Activated CD8-positive, alpha-beta memory T cell treated with anti-CD3 and anti-CD28 coated beads, Interleukin-2, amount 50 U/mL, for 4 hours (primary cell): ENCODE measurements at places on chromosomes 7 and 10.

DNA sequence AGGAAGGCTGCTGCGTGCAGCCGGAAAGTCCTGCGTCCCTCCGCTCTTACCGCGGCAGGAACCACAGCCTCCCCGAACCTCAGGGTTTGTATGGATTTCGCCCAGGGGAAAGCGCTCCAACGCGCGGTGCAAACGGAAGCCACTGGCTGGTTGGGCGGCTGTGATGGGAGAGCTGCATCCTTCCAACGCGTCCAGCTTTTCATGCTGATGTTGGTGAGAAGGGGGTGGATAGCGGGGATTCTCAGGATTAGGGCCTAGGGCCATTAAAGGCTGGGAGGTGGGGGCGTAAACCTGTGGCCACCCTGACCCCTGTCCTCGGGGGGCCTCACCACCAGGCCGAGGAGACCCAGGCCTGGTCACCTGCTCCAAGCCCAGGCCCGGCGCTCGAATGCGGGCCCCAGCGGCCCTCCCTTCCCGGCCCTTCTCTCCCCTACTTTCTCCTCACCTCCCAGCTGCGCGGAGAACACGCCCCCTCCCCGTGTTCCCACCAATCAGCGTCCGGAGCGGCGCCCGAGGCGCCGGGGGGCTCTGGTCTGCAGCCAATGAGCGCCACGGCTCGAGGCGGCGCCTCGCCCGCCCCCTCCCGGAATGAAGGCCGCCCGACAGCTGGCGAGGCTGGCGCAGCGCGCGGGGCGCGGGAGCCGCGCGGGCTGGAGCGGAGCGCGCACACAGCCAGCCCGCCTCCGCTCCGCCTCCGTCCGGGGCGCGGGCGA, 458 bp upstream of the NANOS1 start:
- DNase-seq, result peak; percentile 85

- no peak for DNase-seq
These were observed 96.3 kb downstream of the ATXN7L1 start for GRCh38 chr7:105779856-105780780.

DNA sequence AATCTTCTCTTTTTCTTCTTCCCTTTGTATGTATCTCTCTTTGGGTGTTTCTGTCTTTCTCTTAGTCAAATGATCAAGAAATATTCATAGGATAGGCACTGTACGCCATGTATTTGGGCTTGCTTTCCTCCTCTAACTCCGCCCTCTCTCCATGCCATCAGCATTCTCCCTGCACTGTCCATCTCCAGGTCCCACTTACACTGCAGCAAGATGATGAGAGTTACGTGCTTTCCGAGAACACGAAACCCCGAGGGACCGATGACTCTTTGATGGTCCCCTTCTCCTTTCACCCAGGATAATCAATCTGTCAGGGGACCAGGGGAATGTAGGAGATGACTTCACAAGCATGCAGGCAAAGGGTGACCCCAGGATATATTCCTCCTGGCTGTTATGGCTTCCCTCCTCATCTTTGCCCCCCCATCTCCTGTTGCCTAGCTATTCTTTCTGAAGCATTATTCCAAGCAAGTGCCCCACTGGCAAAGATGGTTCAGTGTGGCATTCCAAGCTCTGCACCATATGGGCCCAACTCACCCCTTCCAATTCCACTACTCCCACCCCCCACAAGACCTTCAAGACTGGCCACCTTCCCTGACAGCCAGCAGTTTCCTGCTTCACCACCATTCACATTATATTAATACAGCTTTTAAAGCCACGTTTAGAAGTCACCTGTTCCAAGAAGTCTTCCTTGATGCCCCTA, 40.0 kb downstream of the HIF1AN start:
- DNase-seq, result no peak

GRCh38 chr7:15219758-15220157, 317.2 kb upstream of the DGKB start:
- no peak for DNase-seq

- DNase-seq, result no peak
These were observed 74.3 kb upstream of the POM121L12 start for GRCh38 chr7:52961084-52961483.

DNA sequence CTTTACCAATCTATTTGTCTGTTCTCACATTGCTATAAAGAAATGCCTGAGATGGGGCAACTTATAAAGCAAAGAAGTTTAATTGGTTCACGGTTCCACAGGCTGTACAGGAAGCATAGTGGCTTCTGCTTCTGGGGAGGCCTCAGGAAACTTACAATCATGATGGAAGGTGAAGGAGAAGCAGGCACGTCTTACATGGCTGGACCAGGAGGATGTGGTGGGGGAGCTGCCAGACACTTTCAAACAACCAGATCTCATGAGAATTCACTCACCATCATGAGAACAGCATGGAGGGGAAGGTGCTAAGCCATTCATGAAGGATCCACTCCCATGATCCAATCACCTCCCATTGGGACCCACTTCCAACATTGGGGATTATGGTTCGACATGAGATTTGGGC, 64.8 kb upstream of the SEPHS1 start:
- DNase-seq, result no peak

GRCh38 chr7:4233621-4234497, 448.2 kb upstream of the FOXK1 start:
- DNase-seq, result no peak

- DNase-seq, result no peak
These were observed 2.7 kb downstream of the PUS7 start for GRCh38 chr7:105519353-105519752.

DNA sequence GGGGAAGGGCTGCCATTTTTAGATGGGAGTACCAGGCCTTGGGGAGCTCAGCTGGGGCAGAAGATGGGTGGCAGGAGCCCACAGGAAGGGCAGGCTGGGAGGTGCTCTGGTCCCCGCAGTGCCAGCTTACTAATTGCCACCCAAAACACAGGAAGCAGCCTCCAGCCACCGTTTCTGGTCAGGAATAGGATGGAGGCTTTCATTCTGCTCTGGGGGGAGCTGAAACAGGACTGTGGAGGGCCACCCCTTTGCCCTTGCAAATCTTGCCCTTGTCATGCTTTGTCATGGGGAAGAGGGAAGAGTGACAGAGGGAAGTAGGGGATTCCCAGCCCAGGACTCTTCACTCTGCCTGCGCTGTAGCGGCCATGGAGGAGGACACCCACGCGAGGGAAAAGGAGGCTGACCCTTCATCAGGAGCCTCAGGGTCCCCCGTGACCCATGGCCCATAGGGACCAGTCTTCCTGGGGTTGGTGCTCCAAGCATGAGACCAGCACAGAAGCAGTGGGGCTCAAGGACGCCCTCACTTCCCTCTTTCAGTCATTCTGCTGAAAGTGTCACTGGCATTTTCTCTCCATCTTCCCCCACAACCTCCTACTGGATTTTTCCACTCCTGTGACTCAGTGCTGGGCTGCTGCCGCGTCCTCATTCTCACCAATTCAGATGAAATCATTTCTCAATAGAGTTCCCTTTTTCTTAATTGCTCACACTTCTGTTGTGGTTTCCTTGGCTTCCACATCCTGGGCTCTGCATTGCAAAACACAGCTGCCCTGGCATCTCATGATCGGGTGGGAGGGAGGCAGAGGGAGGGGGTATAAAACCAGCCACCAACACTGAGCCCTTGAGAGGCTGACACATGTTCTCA, 61.9 kb downstream of the MKI67 start:
- DNase-seq, result peak; percentile 72

GRCh38 chr7:152481082-152481481, 45.3 kb upstream of the KMT2C start:
- no peak for DNase-seq

- DNase-seq, result no peak
These were observed 740 bp downstream of the GALNT11 start for GRCh38 chr7:152025937-152026890.

- DNase-seq, result no peak
These were observed 289.3 kb upstream of the MTPN start for GRCh38 chr7:136266457-136266856.

- DNase-seq, result no peak
These were observed 72.3 kb upstream of the FAM13C start for GRCh38 chr10:59434463-59435321.

- DNase-seq, result no peak
These were observed 15.9 kb upstream of the CHST15 start for GRCh38 chr10:124109261-124109660.

- no peak for DNase-seq
These were observed 286 bp downstream of the SP8 start for GRCh38 chr7:20786421-20786778.

DNA sequence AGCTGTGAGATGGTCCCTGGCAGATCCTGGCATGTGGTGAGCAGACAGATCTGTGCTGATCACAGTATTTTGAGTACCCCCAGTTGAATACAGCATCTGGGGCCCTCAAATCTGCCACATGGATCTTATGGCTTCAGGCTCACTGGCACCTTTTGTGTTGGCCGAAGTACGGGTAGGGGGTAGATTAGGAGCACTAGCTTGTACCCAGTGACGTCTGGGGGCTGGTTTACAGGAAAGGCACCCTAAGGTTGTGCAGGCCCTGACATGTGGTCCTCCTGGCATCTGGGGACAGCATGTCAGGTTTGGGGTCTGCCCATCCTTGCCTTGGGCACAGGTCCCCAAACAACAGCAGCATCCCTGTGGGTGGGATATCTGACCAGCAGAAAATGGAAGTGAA, 53.2 kb downstream of the SYPL1 start:
- DNase-seq, result no peak

- DNase-seq, result no peak
These were observed 66.6 kb downstream of the CUBN start for GRCh38 chr10:17062955-17063484.

- no peak for DNase-seq
These were observed 123.9 kb downstream of the TAX1BP1 start for GRCh38 chr7:27863880-27864279.

- DNase-seq, result no peak
These were observed 1.6 kb downstream of the FFAR4 start for GRCh38 chr10:93568105-93568390.

- no peak for DNase-seq
These were observed 14.0 kb downstream of the ZCCHC24 start for GRCh38 chr10:79431428-79431827.
